ENCODE measurements at places on chromosomes 6 and 20. TPM values are rescaled to one million over a fixed set of nuclear protein-coding genes. Genes with fewer than 3 reads are reported as not detected.

- no peak for DNase-seq
Measured at GRCh38 chr6:149211046-149211571, 106.4 kb upstream of the TAB2 start.

DNA sequence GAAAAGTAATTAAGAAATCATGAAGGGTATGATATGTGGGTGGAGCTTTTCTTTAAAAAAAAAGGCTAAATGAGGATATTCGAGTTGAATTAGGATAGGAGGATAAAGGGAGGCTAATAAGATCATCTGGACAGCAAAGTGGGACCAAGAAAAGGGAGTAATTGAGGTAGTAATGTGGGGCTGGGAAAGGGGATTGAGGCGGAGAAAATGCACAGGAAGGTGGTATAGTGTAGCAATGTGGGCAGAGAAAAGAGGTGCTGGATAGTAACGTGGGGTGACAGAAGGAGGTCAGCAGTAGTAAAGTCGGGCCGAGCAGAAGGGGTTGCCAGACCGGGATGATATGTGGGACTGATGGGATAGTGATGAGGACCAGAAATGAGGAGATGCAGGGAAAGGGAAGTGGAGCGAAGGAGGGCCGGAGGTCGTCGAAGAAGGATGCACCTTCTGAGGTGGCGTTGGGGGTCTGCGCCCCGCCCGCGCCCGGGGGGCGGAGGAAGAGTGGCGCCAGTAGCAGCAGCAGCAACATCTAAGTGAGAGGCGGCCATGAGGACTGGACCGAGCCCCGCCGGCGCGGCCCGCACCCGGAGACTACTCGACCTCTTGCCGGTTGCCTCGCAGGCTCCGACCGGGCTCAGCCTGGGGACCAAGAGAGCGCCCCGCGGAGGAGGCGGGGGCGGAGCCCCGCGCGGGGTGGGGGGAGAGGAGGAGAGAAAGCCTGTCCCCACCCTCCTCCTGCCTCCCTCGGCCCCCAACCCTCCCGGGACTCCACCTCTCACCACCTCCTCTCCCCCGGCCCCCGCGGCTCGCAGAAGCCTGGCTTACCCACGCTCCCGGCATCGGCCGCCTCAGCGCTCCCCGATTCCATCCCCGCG, 887 bp downstream of the GABBR1 start:
- peak; percentile 62 for DNase-seq

- no peak for DNase-seq
Measured at GRCh38 chr6:160808263-160808662, 106.2 kb downstream of the PLG start.

DNA sequence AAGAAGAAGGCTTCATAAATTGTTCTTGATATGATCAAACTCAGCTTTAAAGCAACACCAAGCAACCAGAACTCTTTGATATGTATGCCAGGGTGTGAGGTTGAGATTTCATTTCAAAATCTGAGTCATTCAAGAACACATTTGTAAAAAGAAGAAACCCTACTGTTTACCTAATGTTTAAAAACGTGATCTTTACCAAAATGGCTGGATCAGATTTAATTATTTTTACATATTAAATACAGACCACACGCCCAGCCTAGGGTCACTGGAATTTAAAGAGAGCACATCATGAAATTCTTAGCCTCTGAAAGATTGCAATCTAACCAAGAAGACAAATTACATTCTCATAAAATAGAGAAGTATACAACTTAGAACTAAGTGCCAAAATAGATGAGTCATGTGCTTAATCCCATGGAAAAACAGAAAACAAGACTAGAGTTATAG, 206.8 kb upstream of the SMLR1 start:
- no peak for DNase-seq

DNA sequence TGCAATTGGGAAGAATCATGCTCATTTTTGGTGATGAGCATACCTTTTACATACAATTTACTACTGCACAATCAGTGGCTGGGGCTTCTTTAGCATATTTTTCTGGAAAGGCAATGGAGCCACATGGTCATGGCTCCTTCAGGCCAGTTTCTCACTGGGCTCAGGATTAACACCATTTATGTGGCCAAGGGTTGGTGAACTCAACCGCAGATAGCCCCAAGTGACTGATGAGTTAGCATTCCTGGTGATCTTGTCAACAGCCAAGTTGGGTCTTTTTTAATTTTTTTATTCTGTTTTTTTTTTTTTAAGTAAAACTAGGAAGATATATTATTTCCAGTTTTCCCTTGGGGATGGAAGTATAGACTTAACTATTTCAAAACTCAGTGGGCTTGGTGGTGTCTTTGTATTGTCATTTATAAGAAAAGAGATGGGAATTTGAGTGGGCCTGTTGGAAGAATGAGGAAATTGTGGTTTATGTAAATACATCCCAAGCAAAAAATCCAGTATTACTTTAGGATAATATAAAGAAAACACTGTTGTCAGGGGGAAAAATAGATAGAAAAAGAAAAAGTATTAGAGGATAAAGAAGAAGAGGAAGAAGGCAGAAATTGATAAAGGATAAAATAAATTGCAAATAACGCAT, 397.4 kb downstream of the MAFB start:
- no peak for DNase-seq

DNA sequence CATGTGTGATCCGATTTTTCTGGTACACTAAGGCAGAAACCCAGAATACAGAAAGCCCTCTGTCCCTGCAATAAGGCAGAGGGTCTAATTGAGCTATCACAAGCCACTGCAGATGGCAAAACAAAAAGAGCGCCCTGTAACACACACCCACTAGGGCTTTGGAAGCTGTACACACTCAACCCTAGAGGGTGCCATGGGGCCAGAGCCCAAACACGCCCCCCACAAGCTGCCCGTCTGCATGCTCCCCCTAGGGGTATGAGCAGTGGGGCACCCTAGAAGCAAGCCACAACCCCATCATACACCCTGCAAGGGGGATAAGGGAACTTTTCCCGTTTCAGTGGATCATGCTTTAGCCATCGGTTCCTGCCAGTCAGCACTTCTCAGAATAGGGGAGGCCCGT, 62.2 kb upstream of the PDE10A start:
- no peak for DNase-seq

DNA sequence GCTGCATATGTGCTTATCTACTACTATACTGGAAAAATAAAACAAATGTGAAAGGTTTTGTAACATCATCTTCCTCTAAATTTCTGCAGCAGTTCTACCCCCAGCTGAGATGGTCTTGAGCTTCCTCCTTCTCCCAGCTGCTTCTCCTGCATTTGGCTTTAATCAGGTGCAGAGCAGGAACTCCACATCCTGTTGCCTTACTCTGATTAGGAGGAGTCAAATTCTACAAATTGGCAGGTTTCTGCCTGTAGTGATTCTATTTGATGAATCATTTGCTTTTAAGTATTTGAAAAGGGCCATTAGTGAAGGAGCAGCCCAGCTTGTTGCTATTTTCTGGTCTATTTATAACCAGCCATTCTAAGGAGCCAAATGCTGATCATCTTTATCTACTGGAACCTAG, 224.5 kb downstream of the GMDS start:
- no peak for DNase-seq

- DNase-seq = no peak
Measured at GRCh38 chr6:89661559-89661958, 23.0 kb upstream of the LYRM2 start.

- no peak for DNase-seq
Measured at GRCh38 chr6:107442938-107443607, 16.3 kb downstream of the PDSS2 start.

Gene ZGPAT
- 32.4 TPM for total RNA-seq

Gene FOXS1
- 0.52 TPM for total RNA-seq

Gene CDH26
- total RNA-seq = 0.45 TPM

Measured in left colon (tissue), 2 donors.